Heart right ventricle (tissue), 16 donors: ENCODE measurements at places on chromosomes 2 and 18. TPM values are rescaled to one million over a fixed set of nuclear protein-coding genes. Genes with fewer than 3 reads are reported as not detected.

DNA sequence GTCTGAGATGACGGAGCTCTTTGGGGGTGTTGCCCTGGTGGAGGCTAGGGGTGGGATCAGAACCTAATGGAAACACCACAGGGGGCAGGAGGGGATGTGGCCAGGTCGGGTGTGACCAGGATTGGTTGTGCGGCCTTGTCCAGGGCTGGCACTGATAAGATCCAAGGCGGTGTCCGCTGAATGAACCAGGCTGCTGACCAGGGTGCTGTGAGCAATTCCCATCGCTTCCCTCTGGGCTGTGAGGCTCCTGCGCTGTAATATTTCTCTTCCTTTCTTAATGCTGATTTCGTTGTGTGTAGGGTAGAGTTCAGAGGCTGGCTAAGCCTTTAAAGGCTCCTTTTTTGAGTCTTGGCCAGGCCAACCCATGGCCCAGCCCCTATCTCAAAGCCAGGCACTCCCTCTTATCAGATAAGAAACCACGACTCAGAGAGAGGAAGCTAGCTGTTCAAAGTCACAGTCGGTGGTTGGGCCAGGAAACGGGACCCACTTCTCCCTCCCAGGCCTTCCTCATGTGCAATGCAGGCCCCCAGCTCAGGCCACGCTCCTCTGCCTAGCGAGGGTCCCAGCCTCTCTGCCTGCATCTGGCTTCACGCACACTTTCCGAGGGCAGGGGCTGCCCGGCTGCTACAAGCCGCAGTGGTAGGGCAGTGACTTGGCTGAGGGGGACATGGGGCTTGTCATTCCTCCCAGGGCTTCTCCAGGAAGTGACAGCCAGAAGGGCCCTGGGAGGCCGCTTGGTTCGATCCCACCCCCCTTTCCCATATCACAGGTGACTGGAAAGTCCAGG, 26.0 kb upstream of the FOSL2 start:
- H3K27ac ChIP-seq, result no peak overlapping the region
- H3K4me3 ChIP-seq, result no peak overlapping the region
- H3K36me3 ChIP-seq, result no peaks in the 10 kb centered on the region
- no peaks in the 10 kb centered on the region for H3K27me3 ChIP-seq
- peaks cover 11% of the 10 kb centered on the region for H3K4me1 ChIP-seq
- DNase-seq, result peak; percentile 25

DNA sequence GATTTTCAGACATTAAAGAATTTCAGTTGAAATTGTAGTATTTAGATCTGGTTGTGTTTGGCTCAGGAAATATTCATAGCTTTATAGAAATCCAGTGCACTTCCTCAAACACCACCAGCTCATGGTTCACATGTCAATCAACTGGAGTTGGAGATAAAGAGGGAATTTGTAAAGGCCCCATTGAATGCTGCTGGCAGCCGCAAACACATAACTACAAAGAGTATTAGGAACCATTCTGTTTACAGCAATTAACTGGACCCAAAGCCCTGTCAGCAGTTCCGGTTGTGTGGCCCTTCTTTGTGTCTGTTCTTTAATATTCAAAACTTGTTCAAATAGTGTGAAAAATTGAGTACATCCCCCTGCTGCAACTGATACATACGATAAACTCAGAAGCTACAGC, 107.4 kb upstream of the LRRTM4 start:
- no peaks in the 10 kb centered on the region for H3K4me1 ChIP-seq
- no peaks in the 10 kb centered on the region for H3K27me3 ChIP-seq
- no peak overlapping the region for H3K4me3 ChIP-seq

DNA sequence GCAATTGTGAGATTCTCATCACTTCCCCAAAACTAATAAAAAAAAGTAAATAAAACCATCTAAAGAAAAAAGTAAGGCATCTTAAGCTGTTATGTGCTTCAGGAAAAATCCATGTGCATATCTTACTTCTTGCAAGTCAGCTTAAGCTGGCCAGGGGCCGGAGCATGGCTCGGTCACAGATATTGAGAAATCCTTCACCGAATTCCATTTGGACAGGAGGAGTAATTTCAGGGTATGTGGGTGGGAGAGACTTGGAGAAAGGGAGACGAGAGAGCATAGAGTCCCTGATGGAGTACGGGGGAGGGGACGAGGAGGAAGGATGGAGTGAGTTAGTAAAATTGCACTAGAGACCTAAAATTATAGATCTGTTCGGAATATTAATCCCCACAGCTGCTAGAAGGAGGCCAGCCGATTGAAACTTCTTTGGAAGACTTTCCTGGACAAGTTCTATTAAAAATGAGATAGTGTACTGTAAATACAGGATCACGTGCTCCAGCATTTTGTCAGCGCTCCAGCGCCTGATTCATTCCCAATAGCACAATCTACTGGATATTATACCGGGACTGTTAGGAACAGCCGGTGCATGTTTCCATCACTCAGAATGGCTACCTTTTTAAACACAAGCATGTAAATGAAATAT, 438.5 kb downstream of the ZNF516 start:
- H3K4me1 ChIP-seq, result no peaks in the 10 kb centered on the region
- no peaks in the 10 kb centered on the region for H3K36me3 ChIP-seq
- no peaks in the 10 kb centered on the region for H3K27me3 ChIP-seq
- H3K27ac ChIP-seq, result no peak overlapping the region

- DNase-seq, result peak; percentile 73
- H3K27ac ChIP-seq, result no peak overlapping the region
- H3K36me3 ChIP-seq, result no peaks in the 10 kb centered on the region
- no peak overlapping the region for H3K4me3 ChIP-seq
Observed at GRCh38 chr2:170409164-170409535, 231.2 kb downstream of the MYO3B start.

DNA sequence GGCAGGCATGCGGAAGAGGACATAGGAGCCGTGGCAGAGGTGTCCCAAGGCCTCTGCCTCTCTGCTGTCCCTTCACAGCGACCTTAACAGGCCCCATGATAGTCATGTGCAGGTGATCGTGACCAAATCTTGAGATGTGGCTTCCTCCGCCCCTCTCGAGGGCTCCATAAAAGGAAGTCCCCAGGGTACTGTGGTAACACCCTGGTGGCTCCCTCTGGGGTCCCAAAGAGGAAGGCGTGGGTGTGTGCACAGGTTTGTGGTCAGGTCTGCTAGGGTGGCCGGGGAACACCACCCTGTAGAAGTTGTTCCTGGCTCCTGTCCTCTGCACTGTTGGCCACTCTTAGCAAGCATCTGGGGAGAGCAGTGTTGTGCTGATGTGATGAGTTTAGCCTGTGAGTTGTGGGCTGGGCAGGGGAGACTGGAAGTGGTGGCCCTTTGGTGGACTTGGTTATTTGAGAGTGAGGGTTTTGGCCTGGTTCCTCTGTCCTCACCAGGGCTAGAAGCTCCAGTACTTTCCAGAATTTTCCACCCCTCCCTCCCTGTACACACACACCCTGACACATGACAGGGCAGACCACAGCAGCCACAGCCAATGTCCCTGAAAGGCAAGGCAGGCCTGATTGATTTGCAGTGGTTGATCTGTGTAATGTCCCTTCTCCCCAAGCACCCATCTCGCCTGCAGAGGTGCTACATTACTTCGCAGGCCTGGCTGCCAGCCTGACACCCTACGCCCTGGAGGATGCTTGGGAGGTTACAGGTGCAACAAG, 68.9 kb upstream of the BOD1L2 start:
- H3K27me3 ChIP-seq, result peaks cover 18% of the 10 kb centered on the region
- no peak overlapping the region for H3K27ac ChIP-seq
- no peaks in the 10 kb centered on the region for H3K36me3 ChIP-seq
- H3K4me1 ChIP-seq, result no peaks in the 10 kb centered on the region
- no peak overlapping the region for H3K4me3 ChIP-seq

GRCh38 chr18:8049147-8049546, 482.0 kb downstream of the PTPRM start:
- no peak overlapping the region for H3K27ac ChIP-seq
- no peaks in the 10 kb centered on the region for H3K27me3 ChIP-seq
- peaks cover 46% of the 10 kb centered on the region for H3K4me1 ChIP-seq
- no peak for DNase-seq
- no peaks in the 10 kb centered on the region for H3K36me3 ChIP-seq

DNA sequence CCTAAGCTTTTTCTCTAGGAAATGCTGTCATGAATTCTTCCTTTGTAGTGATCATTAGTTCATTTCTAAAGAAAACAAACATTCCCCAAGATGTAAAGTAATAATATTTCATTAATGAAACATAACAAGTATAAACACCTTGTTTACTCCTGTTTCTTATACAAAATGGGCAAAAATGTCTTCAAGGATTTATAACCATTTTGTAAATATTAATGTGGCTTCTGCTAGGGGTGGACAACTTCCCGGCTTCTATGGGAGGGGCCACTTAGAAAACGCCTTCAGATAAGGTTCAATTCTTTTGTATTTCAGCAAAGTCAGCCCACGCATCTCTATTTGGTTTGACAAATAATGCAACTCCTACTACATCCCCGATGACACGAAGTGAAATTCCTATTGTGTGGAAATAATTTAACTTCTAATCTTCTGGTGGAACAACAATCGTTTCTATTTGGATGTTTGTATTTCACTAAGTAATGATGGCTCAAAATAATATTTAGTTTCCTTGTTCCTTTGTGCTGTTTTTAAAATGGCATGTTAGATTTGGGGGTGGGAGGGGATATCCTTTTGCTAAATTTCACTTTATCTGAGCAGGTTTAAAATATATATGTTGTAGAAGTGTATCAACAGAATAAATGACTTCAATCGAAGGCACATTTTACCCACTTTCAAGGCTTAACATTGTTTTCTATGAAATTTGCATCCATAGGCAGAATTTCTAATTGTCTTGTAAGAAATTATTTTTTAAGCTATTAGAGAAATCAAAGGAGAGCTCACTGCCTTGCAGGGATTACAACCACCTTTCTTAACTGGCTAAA, 14.7 kb upstream of the HOXD1 start:
- H3K4me1 ChIP-seq, result peaks cover 4% of the 10 kb centered on the region
- H3K27ac ChIP-seq, result no peak overlapping the region
- no peak overlapping the region for H3K4me3 ChIP-seq
- peaks cover 100% of the 10 kb centered on the region for H3K27me3 ChIP-seq

DNA sequence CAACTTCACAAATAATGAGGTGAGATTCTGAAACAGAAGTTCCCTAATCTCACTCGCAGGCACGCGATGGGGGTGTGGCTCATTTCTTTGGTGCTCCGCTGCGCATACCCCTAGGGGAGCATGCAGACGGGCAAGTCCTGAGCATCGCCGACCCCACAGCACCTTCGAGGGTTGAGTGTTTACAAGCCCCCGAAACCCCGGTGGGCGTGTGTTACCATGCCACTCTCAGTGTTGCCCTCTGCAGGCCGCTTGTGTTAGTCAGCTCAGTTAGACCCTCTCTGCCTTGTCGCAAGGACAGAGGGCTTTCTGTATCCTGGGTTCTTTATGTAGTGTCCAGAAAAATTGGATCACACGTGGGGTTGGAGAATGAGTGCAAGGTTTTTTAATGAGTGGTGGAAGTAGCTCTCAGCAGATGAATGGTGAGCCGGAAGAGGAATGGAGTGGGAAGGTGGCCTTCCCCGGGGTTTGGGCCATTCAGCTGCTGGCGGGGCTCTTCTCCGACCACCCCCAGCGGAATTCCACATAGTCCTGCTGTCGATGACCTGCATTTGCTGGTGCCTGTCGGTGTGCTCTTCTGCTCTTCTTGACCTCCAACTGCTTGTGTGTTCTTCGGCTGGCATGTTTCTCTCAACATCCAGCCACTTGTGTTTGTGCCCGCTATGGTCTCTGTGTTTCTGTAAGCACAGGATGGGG, 191.3 kb downstream of the RPRM start:
- no peak overlapping the region for H3K27ac ChIP-seq
- H3K4me3 ChIP-seq, result no peak overlapping the region
- no peaks in the 10 kb centered on the region for H3K27me3 ChIP-seq

GRCh38 chr18:28116461-28116860, 60.5 kb downstream of the CDH2 start:
- no peak overlapping the region for H3K4me3 ChIP-seq
- H3K36me3 ChIP-seq, result no peaks in the 10 kb centered on the region
- peak overlapping the region; percentile 24 for H3K27ac ChIP-seq
- no peak for DNase-seq
- no peaks in the 10 kb centered on the region for H3K4me1 ChIP-seq

- H3K4me3 ChIP-seq, result no peak overlapping the region
- H3K36me3 ChIP-seq, result no peaks in the 10 kb centered on the region
- H3K27me3 ChIP-seq, result no peaks in the 10 kb centered on the region
- H3K27ac ChIP-seq, result no peak overlapping the region
- DNase-seq, result no peak
Observed at GRCh38 chr18:31489311-31489710, 8.7 kb upstream of the DSG2 start.

GRCh38 chr18:23912356-23912755, 102.2 kb upstream of the TTC39C start:
- H3K4me1 ChIP-seq, result no peaks in the 10 kb centered on the region
- H3K27ac ChIP-seq, result no peak overlapping the region
- no peak for DNase-seq
- peaks cover 59% of the 10 kb centered on the region for H3K36me3 ChIP-seq
- no peaks in the 10 kb centered on the region for H3K27me3 ChIP-seq

- no peak overlapping the region for H3K4me3 ChIP-seq
- no peaks in the 10 kb centered on the region for H3K4me1 ChIP-seq
- no peaks in the 10 kb centered on the region for H3K36me3 ChIP-seq
- DNase-seq, result no peak
- peaks cover 35% of the 10 kb centered on the region for H3K27me3 ChIP-seq
Observed at GRCh38 chr2:241952816-241953215, 83.3 kb downstream of the RTP5 start.

- no peak overlapping the region for H3K4me3 ChIP-seq
- no peaks in the 10 kb centered on the region for H3K27me3 ChIP-seq
- no peak for DNase-seq
Observed at GRCh38 chr2:216216951-216217903, 108.1 kb downstream of the XRCC5 start.

DNA sequence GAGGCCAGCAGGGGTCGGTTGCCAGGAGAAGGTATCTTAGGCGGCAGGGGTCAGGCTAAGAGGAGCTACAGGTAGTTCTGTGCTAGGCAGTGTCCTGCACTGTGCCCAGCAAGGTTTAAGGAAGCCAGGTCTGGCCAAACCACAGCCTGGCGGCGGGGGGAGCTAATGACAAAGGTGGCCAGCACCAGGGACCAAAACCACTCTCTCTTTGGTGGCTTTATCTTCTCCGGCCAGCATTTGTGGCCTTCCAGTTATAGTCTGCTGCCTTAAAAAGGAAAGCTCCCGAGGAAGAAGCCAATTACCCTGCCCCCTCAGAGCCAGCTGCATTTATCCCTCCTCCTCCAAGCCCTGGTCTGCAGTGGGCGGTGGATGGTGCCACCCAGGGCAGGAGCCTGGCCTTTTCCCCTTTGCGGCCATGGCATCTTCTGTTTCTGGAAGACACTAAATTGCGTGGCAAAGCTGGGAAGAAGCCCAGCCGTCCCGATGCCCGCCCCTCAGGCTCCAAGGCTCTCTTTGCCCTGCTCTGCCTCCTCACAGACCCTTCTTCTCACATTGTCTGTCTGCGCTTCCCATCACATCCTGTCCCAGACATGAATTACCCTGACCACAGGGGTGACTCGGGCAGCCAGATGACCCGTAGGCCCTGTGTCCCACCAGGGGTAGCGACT, 94.6 kb downstream of the EN1 start:
- H3K4me3 ChIP-seq, result no peak overlapping the region
- DNase-seq, result no peak
- no peaks in the 10 kb centered on the region for H3K4me1 ChIP-seq
- no peaks in the 10 kb centered on the region for H3K36me3 ChIP-seq
- H3K27me3 ChIP-seq, result no peaks in the 10 kb centered on the region

APCDD1 gene
- 10.2 TPM for total RNA-seq

CBLN2 gene
- total RNA-seq, result not detected

CABYR gene
- total RNA-seq, result 0.45 TPM

FN1 gene
- total RNA-seq, result 150 TPM

EMILIN1 gene
- total RNA-seq, result 53.2 TPM

IWS1 gene
- 48.1 TPM for total RNA-seq

REG3G gene
- total RNA-seq, result not detected

ALK gene
- total RNA-seq, result not detected

FNDC4 gene
- total RNA-seq, result 4.0 TPM

SCRN3 gene
- total RNA-seq, result 35.6 TPM
